ENCODE measurements at places on chromosomes 12 and 14.

- DNase-seq, result no peak
Measured at GRCh38 chr14:31788340-31788739, 227.1 kb downstream of the NUBPL start.

- no peak for DNase-seq
Measured at GRCh38 chr14:73760598-73761586, 46.7 kb upstream of the PNMA1 start.

DNA sequence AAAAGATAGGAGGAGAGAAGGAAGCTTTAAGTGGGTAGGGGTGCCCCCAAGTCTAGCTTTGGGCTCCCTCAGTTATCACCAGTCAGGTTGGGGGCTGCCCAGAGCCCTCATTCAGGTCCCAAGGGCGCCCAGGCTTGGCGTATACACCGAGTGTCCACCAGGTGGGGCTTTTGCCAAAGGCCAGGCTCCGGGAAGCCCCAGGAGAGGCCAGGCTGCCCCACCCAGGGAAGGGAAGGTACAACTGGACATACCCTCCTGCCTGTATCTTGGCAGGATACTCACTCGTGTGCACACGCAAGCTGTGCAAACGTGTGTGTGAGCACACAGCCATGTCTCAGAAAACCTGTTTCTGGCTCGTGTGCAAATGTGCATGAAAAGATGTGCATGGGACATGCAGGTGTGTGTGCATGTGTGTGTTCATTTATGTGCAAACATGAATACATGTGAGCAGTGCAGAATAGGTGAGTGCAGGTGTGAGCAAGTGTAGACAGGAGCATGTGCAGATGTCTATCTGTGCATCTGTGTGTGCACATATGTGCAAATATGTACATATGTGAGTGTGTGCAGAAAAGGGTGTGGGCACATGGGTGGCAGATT is 103.9 kb upstream of the MYL2 start:
- DNase-seq, result peak; percentile 8

- peak; percentile 92 for DNase-seq
Measured at GRCh38 chr12:132887513-132888351, at the start of gene CHFR. CHFR (minus strand) TSS chr12:132887605; CDS start chr12:132887328, 277 bp downstream.

- DNase-seq, result no peak
Measured at GRCh38 chr14:31982642-31983041, 94.5 kb upstream of the ARHGAP5 start.

GRCh38 chr14:20775901-20776300 is 5.2 kb upstream of the RNASE6 start:
- no peak for DNase-seq

DNA sequence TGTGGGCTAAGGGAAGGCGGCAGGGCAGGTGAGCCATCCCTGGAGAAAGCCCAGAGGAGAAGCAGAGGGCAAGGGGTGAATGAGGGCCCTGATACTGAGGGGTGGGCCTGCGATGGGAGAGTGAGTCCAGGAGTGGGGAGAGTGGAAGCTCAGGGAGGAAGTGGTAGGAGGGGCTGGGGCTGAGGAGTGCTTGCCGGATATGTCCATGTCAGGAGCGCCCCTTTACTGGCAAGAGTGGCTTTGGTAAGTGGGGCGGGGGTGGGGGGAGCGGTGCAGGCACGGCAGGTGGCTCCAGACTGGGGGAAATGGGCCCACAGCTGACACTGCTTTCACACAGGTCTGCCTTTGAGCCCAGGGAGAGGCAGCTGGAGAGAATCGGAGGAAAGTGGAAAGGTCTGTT is 86.4 kb upstream of the GPR68 start:
- DNase-seq, result no peak

GRCh38 chr14:24465805-24466204 is 23.2 kb upstream of the SDR39U1 start:
- DNase-seq, result no peak

DNA sequence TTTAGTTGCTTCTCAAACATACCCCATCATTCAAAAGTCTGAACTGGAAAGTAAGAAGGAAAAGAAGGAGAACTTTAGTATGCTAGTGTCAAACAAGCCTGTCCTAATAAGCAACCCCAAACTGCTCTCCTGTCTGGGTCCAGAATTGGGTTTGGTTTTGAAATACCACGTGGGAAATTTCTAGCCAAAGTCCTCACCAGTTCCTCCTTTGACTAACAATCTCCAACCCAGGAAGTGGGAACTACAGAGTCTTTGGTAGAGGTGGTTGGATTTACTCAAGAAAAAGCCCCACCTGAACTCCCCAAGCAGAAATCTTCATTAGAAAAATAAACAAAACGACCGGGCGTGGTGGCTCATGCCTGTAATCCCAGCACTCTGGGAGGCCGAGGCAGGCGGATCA is 17.4 kb upstream of the EIF4B start:
- DNase-seq, result no peak

- DNase-seq, result peak; percentile 86
Measured at GRCh38 chr12:123250471-123251383, 17.5 kb downstream of the MTRFR start.

- DNase-seq, result no peak
Measured at GRCh38 chr14:68680541-68681051, 112.3 kb downstream of the ZFP36L1 start.

DNA sequence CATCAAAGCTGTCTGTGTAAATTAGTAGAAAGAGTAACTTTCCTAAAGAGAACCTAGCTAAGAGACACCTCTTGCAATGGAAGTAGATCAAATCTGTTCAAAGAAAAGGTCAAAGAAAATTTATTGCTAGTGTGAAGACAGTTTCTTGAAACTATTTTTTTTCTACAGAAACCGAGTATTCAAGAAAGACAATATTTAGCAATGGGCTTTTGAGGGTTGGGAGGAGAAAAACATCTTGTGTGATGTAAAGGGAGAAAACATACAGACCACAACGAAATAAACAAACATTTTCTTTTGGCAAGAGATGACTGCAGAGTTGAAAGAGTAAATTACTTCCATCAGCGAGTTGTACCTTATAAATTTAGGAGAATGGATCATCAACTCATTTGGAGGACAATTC is 24.4 kb downstream of the NKX2-1 start:
- DNase-seq, result no peak

DNA sequence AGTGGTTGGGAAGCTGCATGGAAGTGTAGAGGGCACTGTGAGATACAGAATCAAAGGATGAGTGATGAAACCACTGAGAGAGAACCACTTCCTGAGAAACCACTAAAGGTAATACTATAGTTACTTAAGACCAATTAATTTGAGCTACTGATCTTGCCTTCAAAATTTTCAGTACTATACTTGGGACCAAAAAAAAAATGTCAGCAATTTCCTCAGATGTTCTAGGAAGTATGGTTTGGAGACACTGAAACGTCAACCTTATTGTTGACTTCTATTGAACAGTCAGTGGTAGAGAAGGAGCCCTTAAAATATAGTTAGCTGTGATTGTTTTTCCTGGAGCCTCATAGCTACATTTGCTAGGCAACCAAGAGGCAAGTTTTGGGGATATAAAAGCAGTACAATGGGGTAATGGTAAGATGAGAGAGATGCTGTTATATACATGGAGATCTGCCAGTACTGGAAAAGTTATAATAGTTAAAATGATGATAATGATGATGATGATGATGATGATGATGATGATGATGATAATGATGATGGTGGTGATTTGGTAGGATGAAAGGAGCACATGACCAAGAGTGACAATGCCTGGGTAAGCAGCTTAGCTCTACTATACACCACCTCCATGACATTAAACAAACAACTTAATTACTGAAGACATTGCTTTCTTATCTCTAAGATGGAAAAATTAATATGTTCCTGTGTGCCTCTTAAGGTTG is 300.9 kb upstream of the G2E3 start:
- DNase-seq, result no peak

GRCh38 chr12:118544569-118544968 is 168.2 kb downstream of the SUDS3 start:
- DNase-seq, result peak; percentile 7

- no peak for DNase-seq
Measured at GRCh38 chr12:107663277-107663676, 22.3 kb upstream of the PWP1 start.

GRCh38 chr12:105167346-105167745 is 59.8 kb downstream of the WASHC4 start:
- no peak for DNase-seq

DNA sequence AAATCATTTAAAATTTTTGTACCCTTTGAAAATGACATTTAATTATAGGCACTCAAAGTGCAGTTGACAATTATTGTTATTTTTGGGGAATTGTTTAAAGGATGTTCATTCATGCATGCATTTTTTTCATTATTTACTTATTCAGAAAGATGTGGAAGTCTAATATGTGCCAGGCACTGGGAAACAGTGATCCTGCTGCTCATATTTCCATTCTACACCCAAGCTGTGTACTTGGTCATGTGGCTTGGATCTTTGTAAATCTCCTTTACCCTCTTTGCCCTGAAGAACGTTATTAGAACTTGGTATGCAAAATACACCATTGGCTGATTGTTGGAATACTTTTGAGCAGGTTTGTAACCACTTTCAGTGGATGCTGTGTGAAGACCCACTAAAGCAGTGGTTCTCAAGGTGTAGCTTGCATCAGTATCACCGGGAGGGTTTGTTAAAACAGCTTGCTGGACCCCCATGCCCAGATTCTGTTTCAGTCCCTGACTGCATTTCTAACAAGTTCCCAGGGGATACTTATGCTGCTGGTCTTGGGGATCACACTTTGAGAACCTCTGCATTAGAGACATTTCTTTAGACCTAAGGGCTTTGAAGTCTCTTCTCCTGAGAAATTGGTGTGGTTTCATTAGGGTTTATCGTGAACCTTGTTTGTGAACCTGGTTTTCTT is 47.5 kb downstream of the PRKCH start:
- no peak for DNase-seq

- DNase-seq, result no peak
Measured at GRCh38 chr14:103730490-103731035, 15.0 kb downstream of the ZFYVE21 start.

DNA sequence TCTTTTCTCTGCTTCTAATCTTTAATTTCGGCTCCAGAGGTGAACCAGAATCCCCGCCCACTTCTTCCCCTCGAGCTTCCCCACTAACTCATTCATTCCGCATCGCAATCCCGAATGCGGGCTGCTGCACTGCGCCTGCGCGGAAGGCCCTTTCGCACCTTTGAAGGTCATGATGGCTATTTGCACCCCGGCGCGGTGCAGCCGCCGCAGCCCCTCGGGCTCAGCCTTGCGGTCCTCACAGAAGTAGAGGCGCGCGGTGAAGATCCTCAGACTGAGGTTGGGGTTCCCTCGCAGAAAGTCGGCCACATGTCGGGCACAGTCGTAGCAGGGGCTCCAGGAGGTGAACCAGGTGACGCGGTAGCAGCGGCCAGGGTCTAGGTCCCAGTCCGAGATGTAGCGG is 7.6 kb downstream of the AICDA start:
- no peak for DNase-seq

- DNase-seq, result peak; percentile 46
Measured at GRCh38 chr12:22631863-22632463, 7.0 kb downstream of the ETNK1 start.

DNA sequence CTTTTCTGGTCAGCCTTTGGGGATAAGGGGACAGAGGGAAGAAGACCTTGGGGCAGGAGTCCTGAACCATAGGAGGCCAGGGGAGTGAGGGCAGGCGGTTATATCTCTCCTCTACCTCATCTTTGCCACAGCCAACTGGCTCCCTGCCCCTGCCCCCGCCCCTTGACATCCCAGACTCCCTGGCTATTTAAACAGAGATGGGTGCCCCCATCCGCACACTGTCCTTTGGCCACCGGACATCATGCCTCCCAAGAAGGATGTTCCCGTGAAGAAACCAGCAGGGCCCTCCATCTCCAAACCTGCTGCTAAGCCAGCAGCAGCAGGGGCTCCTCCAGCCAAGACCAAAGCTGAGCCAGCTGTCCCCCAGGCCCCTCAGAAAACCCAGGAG is 1.3 kb downstream of the MYL6B start:
- DNase-seq, result no peak

DNA sequence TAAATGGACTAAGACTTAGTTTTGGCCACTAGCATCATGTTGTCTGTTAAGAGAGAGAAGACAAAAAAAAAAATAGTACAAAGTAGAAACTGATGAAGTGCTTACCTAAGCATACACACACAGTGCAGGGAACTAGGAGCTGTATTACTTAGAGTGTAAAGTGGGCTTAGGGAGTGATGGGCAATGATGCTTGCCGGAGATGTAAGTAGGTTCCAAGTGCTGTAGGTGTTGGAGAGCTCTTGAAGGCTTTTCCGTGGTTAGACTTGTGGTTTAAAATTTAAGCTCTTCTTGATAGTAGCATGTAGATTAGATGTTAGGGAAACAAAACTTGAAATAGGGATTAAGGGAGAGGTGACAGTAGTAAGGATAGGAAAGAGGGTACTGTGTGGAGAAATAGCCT is 34.7 kb downstream of the MIA2 start:
- DNase-seq, result peak; percentile 8

DNA sequence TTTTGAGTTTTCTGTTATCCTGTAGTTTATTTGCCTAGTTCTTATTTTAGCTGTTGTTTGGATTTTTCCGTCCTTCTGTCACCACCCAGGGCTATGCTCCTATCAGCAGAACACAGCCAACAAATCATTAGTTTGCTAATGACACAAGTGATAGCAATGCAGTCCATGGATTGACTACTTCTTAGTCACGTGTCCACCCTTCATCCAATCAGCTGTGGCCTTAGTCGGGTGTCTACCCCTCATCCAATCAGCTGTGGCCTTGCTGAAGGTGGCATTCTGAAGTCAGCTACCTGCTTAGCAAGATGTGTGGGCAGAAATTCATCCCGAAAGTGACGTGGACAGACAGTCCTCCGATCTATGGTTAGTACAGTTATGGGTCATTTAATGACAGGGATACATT is 182.3 kb downstream of the GALC start:
- no peak for DNase-seq

- no peak for DNase-seq
Measured at GRCh38 chr12:75554556-75554880, 43.1 kb upstream of the KRR1 start.

DNA sequence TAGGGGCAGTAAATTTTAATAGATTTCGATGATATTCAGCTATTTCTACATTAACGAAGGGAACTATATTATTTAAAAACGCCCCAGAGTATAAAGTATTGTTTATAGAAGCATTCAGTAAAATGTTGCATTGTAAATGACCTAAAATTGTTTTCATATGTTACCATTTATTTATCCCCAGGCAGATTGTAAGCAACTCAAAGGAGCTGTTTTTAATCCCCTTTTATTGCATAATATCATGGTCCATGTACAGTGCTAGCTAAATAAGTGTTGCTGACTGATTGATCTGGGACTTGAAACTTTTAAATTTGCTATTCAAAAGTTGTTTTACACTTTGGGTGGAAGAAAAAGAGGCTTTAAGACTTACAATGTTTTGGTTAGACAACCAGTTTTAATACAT is 199.0 kb upstream of the SLC38A2 start:
- no peak for DNase-seq
